ENCODE measurements at places on chromosomes 12 and 14.

DNA sequence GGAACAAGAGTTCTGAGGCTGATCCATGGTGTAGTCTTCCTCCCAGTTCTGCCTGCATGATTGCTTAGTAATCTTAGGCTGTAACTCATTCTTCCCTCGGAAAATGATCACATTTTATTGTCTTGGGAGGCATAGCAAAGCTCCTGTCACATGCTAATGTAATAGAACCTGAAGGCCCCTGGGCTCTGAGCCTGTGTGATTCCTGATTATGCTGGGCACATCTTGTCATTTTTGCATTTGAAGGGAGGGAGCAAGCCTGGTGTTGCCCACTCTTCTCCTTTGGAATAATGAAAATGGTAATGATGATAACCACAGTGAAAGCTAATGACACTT is 215.4 kb downstream of the MSRB3 start:
- DNase-seq: no peak

DNA sequence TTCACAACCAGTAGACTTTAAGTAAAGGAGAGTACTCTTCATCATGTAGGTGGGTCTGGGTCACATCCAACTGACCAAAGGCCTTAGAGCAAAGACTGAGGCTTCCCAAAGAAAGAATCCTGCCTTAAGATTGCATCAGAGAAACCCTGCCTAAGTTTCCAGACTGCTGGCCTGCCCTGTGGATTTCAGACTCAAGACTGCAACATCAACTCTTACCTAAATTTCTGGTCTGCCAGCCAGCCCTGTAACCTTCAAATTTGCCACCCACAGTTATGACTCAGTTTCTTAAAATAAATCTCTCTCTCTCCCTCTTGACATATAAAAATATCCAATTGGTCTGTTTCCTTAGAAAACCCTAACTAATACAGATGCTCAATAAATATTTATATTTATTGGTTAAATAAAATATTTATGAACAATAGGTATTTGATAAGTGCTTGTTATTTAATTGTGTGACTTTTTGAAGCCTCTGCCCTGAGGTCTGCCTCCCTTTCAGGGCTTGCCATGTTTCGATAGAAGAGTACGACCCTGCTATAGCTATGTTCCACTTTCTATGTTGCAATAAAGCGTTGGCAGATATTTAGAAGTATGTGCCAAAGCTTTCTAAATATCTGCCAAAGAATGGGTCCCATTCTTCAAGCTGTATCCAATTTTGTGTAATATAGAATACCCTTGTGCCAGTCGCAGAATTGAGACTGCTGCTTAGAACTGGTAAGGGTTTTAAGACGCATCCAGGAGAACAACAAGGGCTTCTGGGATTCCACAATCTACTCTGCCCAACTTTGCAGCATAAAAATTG is 65.7 kb downstream of the TMEM30B start:
- DNase-seq: no peak

- no peak for DNase-seq
Measured at GRCh38 chr12:89212339-89212771, 139.9 kb downstream of the DUSP6 start.

- no peak for DNase-seq
Measured at GRCh38 chr12:28868414-28868813, 280.7 kb upstream of the FAR2 start.

GRCh38 chr12:11540615-11541310 is 108.7 kb upstream of the ETV6 start:
- DNase-seq: no peak

GRCh38 chr12:118682656-118683055 is 298.7 kb upstream of the SRRM4 start:
- DNase-seq: no peak

- DNase-seq: no peak
Measured at GRCh38 chr14:74018174-74018585, 908 bp downstream of the ENTPD5 start.

GRCh38 chr12:53966385-53967133 is 6.4 kb upstream of the HOXC11 start:
- no peak for DNase-seq

- no peak for DNase-seq
Measured at GRCh38 chr14:86712727-86713126, 1182.8 kb downstream of the FLRT2 start.

DNA sequence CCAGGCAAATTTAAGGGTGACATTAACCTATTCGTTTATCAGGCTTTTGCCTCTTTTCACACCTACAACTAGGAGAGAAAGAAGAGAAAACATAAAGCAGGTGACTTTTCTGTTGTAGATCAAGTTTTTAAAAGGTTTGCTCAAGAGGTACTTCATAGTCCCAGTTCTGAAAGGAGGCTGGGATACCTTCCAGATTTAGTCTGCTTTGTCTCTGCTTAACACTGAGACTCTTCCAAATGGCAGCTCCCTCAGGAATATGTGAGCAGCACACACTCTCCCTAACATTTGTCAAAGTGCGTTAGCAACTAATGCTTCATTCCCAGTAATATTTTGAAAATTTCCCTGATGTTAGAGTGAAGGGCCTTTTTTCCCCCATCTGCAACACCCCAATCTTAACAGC is 133.7 kb upstream of the RASSF8 start:
- no peak for DNase-seq

- no peak for DNase-seq
Measured at GRCh38 chr12:48970702-48971334, 717 bp downstream of the WNT10B start.

GRCh38 chr12:82527165-82527780 is 159.4 kb upstream of the TMTC2 start:
- DNase-seq: no peak

DNA sequence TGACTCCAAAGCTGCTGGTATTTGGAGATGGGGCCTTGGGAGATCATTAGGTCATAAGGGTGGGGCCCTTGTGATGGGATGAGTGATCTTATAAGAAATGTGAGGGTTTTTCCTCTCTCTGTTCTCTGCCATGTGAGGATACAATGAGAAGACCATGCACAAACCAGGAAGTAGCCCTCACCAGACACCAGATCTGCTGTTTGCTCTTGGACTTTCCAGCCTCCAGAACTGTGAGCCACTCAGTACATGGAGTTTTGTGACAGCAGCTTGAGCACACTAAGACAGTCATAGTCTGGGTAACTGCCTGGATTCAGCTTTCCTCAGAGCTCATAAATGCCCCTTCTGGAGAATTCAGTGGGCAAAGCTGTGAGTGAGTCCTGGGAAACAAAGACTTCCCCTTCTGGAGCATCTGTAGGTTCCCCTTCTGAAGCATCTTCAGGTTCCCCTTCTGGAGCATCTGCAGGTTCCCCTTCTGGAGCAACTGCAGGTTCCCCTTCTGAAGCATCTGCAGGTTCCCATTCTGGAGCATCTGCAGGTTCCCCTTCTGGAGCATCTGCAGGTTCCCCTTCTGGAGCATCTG is 11.0 kb upstream of the PPP4R3A start:
- no peak for DNase-seq

DNA sequence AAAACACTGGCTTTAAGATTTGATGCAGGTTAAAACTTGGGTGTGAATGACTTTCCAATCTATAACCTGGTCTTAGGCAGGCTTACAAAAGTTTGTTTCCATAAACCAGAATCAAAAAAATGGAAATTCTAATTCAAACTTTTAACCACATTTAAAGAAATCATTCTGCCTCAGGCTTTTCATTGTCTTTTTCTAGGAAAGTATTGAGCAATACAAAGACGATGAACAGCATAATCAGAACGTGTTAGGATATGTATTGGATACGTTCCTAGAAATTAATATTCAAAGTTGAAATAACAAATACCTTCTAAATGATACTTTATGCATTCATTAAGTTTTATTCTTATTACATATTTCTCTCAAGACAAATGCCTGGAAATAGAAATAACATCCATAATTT is 172.9 kb downstream of the CEP128 start:
- DNase-seq: no peak

DNA sequence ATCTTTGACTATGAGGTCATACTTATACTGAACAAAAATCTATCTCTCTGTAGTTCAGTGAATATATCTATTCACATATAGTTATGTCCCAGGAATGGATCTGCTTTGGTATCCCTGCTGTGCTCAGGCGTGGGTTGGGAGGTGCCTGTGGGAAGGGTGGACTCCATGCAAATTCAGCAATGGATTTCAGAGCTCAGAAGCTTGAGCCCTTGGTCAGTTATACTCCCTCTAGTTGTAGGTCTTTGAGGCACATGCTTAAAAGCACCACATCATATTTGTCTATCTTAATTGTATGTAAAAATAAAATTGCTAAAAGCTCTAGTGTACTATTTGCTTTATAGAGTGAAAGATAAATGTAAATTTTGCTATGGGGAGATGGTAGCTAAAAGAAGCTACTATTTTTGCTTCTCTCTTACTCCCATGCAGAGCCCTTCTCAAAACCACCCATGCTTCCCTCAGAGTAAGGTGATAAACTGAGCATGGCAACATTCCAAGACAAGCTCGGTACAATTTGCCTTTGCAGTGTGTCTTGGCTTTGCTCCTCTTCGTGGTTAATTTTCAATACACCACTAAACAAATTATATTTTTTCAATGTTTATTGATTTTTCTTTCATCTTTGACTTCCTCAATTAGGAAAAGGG is 54.9 kb downstream of the SLC16A7 start:
- DNase-seq: no peak

DNA sequence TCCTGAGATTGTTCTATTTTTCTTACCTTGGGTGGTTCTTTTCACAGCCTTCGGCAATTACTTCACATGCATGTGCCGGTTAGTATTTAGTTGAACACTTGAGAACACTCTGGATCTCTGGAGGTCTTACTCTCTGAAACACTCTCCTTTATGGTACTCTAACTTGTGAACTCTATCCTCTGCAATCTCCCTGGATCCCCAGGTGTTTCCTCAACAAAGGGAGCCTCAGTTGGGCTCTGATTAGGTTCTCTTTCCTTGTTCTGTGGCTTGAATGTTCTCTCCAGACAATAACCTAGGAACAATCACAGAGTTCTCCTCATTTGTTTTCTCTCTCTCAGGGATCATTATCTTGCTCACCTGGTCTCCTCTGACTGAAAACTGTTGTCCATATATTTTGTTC is 40.5 kb upstream of the ABCD2 start:
- no peak for DNase-seq

GRCh38 chr14:94748667-94749347 is 21.1 kb downstream of the GSC start:
- no peak for DNase-seq

- DNase-seq: no peak
Measured at GRCh38 chr14:99380402-99380801, 100.3 kb downstream of the SETD3 start.

DNA sequence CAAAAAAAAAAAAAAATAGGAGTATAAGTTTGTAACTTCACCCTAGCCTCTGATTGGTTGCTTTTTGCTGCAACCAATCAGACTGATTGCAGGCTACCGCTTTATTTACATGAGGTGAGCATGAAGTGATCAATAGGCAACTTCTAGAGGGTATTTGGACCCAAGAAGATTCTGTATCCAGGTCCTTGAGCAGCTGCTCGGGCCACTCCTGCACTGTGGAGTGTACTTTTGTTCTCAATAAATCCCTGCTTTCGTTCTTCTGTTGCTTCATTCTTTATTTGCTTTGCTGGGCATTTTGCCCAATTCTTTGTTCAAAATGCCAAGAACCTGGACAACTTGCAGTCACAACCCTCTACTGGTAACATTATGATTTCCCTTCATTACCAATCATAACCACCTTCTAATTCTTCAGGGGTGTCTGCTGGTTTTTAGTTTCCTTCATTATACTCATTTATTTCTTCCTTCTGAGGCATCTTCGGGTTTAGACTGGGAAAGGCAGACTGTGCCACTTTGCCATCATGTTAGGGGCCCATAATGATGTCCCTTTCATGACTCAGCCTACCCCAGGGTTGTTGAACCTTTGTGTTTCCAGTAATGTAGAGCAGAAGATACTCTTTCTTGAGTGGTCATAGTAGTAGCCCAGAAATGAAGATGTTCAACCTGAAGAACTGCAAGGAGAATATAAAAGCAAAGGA is 43.4 kb upstream of the LIMA1 start:
- DNase-seq: no peak

DNA sequence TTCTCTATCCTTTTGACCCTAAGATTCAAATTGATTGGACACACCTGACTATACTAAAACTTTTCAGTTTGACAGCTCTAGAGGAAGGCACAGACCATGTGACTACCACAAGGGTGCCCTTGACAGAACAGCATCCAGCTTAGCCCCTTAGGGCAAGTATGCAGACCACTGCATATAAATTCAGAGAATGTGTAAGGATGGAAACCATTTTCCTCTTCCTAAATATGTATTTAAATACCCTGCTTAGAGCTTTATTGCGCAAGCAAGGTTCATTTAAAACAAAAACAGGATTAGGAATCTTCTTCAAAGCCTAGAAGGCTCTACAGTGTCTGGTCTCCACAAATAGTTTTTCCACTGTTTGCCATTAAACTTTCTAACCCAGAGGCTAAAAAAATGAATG is 202.8 kb downstream of the MED13L start:
- no peak for DNase-seq

GRCh38 chr14:41873686-41874317 is 267.1 kb downstream of the LRFN5 start:
- no peak for DNase-seq

GRCh38 chr14:99194136-99194535 is 77.9 kb downstream of the BCL11B start:
- no peak for DNase-seq

GRCh38 chr12:123898673-123899072 is 74.0 kb downstream of the CCDC92 start:
- no peak for DNase-seq

DNA sequence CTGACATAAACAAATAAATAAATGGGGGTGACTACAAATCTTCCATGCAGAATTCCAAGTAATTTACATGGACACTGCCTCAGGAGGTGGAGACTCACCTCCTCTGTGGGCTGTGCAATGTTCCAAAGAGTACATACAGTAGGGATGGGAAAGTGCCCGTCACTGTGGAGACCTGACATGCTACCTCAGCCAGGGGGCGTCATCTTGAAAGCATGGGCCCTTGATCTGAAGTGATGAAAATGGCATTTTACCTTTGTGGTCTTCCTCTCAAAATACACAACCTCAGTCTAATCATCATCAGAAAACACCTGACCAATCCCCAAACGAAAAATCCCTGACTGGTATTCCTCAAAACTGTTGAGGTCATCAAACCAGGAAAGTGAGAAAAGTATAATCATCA is 48.4 kb downstream of the ANAPC7 start:
- DNase-seq: no peak

- no peak for DNase-seq
Measured at GRCh38 chr14:52442166-52442565, 110.1 kb downstream of the TXNDC16 start.

DNA sequence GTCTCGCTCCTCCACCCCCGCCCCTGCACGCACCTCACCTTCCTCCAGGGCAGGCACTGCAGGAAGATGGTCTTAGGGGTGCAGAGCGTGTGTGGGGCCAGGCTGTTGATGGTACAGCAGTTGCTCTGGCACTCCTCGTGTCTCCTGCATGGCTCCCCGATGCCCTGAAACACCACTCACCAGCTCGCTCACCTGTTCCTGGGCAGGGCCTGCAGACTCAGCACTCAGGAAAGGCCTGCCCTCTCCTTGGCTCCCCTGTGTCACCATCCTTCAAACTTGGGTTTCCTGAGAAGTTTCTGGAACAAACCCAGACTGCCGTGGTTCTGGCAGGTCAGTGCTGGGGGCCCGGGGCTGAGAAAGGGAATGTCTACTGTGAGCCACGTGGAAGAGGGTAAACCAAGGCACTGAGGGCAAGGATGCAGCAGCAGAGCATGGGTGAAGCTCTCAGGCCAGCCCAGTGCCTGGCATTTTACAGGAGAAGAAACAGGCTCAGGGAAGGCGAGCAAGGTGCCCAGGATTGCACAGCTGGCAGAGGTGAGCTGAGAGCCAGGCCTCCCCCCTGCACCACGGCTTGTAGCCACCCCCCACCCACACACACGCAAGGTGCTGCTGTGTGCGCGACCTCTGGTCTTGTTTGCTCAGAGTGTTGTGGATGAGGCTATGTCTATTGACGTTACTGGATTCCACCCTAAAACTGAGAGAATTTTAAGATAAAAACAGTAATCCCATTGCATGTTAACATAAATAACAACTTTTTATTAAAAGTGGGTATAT is 5.5 kb downstream of the LRCOL1 start:
- DNase-seq: no peak

Measured in stimulated activated CD4-positive, alpha-beta T cell treated with anti-CD3 and anti-CD28 coated beads, Interleukin-4, amount 100 ng/mL, for 1 hour (primary cell).